Progenitor cell of endocrine pancreas (in vitro differentiated cells): ENCODE measurements at places on chromosomes 7 and 10. TPM values are rescaled to one million over a fixed set of nuclear protein-coding genes. Genes with fewer than 3 reads are reported as not detected.

The UNCX gene
- not detected in 2 replicates for total RNA-seq

The FGF8 gene
- total RNA-seq: 0.69 and 2.4 TPM in 2 replicates

The PTF1A gene
- 41.3 and 50.7 TPM in 2 replicates for total RNA-seq

The TSC22D4 gene
- 27.9 and 32.2 TPM in 2 replicates for total RNA-seq

- peaks cover 18% of the 10 kb centered on the region for H3K4me1 ChIP-seq
- no peaks in the 10 kb centered on the region for H3K27me3 ChIP-seq
- H3K27ac ChIP-seq: no peak overlapping the region
- DNase-seq: no peak
Observed at GRCh38 chr7:133883591-133883990, 243.5 kb upstream of the LRGUK start.

DNA sequence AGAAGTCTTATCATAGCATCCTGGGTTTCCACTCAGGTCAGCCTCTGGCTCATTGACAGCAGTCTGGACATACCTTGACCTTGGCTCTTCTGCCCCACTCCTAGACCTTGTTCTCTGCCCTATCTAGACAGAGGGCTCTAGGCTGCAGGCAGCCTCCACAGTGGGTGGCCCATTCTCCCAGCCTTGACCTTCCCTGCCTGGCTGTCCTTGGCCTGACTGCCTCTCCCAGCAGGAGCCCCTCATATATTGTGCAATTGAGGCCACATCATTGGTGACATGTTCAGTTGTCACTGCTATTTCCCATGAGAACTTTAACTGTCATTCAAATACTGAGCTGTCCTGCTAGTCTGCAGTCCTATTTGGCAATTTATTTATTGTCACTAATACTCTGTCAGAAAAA, 503.4 kb downstream of the PLXNA4 start:
- H3K27me3 ChIP-seq: peaks cover 34% of the 10 kb centered on the region
- H3K36me3 ChIP-seq: no peaks in the 10 kb centered on the region
- no peak overlapping the region for H3K27ac ChIP-seq
- no peaks in the 10 kb centered on the region for H3K4me1 ChIP-seq

GRCh38 chr10:100661520-100661919, 83.9 kb upstream of the PAX2 start:
- DNase-seq: no peak
- H3K4me3 ChIP-seq: no peak overlapping the region
- H3K27ac ChIP-seq: no peak overlapping the region
- H3K27me3 ChIP-seq: peaks cover 87% of the 10 kb centered on the region
- H3K4me1 ChIP-seq: peaks cover 1% of the 10 kb centered on the region

- peaks cover 3% of the 10 kb centered on the region for H3K4me1 ChIP-seq
- DNase-seq: no peak
- H3K4me3 ChIP-seq: peak within 1 kb of the TSS; percentile 70
- H3K36me3 ChIP-seq: peaks cover 2% of the 10 kb centered on the region
Observed at GRCh38 chr7:3043544-3044371, at the start of gene CARD11. CARD11 (minus strand) TSS chr7:3043867; CDS start chr7:2958506, 85,361 bp downstream.

GRCh38 chr10:33122014-33122809, 164.2 kb upstream of the ITGB1 start:
- H3K4me3 ChIP-seq: no peak overlapping the region
- H3K4me1 ChIP-seq: no peaks in the 10 kb centered on the region
- H3K27ac ChIP-seq: no peak overlapping the region
- no peaks in the 10 kb centered on the region for H3K36me3 ChIP-seq
- no peak for DNase-seq
